8988T (cell line): ENCODE measurements at places on chromosomes 2 and 18.

DNA sequence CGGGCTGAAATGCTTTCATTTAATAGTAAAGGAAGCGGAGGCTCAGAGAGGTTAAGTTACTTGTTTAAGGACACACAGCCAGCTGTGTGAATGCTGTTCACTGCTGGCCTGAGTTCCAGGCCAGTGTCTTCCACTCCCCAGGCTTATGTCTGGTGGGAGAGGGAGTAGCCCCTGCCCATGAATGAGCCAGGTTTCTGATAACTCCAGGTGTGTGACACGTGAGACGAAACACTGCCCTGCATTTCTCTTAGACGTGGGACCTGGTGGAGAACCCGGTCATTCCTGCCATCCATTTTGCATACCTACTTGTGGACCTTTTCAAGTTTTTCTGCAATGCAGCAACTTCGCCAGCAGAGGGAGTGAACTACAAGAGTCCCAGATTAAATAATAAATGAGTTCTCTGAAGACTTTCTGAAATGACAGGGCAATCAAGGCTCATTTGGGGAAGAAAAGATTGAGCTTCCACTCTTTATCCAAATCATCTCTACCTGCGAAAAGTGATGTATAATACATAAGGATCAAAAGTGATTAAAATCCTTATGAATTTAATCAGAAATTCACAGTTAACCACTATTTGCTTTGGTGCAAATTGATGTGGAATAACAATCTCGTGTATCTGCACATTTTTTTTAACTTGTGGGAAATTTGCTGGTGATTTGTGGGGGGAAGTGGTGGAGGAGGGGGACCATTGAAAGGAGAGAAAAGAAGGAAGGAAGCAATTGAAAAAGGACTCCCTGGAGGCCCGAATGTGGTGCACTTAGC lies 79.4 kb upstream of the ASB18 start:
- peak; percentile 48 for DNase-seq

DNA sequence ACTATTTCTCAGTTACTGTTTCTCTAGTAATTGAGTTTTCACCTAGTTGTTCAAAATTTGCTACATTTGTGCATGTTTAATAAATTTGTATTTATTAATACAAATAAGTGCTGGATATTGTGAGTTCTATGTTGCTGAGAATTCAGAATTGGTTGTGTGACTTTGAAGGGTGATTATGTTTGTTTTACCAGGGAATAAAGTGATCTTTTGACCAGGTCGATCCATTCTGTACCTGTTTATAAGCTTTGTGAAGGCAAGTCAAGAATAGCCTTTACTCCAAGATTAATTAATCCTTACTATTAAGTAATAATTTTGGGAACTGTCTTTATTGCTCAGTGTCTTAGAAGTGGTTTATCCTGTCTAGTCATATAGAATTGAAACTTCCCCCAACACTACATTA lies 230.0 kb upstream of the GYPC start:
- no peak for DNase-seq

- DNase-seq = no peak
Measured at GRCh38 chr2:41420219-41420618, 627.6 kb upstream of the PKDCC start.

- no peak for DNase-seq
Measured at GRCh38 chr18:23204589-23205235, 69.4 kb downstream of the CABLES1 start.

- DNase-seq = no peak
Measured at GRCh38 chr2:40230707-40231432, 221.0 kb downstream of the SLC8A1 start.

DNA sequence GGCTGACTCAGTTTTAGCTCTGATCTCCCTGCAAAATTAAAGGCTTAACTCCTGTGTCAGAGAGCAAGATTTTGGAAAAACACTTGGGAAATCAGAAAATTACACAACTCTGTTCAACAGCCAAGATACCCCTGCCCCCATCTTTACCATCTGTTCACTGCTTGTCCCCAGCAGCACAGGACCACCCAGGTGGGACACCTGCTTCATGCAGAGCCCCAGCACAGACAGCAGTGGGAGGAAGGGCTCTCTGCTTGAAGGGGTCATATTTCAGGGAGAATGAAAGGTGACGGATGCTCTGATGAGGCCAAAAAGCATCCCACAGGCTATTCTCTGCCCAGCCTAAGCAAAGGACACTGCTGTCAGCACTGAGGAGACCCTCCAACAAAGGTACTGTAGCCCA lies 584.6 kb upstream of the KLHL29 start:
- no peak for DNase-seq

GRCh38 chr18:73842795-73843394 lies 304.7 kb downstream of the FBXO15 start:
- no peak for DNase-seq
